ENCODE measurements at places on chromosomes 1 and 21.

GRCh38 chr1:71780681-71781080 lies 501.7 kb downstream of the NEGR1 start:
- no peaks in the 10 kb centered on the region for H3K4me1 ChIP-seq
- no peak overlapping the region for H3K27ac ChIP-seq
- DNase-seq, result no peak
- no peaks in the 10 kb centered on the region for H3K36me3 ChIP-seq
- no peak overlapping the region for H3K4me3 ChIP-seq
- no peaks in the 10 kb centered on the region for H3K27me3 ChIP-seq

GRCh38 chr1:107877745-107878144 lies 87.2 kb downstream of the VAV3 start:
- H3K27me3 ChIP-seq, result peaks cover 2% of the 10 kb centered on the region
- no peaks in the 10 kb centered on the region for H3K36me3 ChIP-seq
- no peak overlapping the region for H3K4me3 ChIP-seq

GRCh38 chr21:33075128-33075527 lies 5.2 kb downstream of the OLIG1 start:
- peaks cover 76% of the 10 kb centered on the region for H3K27me3 ChIP-seq
- H3K4me1 ChIP-seq, result peaks cover 10% of the 10 kb centered on the region
- DNase-seq, result no peak

- H3K4me3 ChIP-seq, result no peak overlapping the region
- no peak overlapping the region for H3K27ac ChIP-seq
- no peaks in the 10 kb centered on the region for H3K36me3 ChIP-seq
- no peak for DNase-seq
- H3K4me1 ChIP-seq, result no peaks in the 10 kb centered on the region
These were observed 80.3 kb downstream of the NME7 start for GRCh38 chr1:169287280-169287679.

- no peaks in the 10 kb centered on the region for H3K36me3 ChIP-seq
- H3K4me1 ChIP-seq, result peaks cover 51% of the 10 kb centered on the region
- H3K27me3 ChIP-seq, result no peaks in the 10 kb centered on the region
- H3K27ac ChIP-seq, result no peak within 1 kb of the TSS
- DNase-seq, result no peak
- peak within 1 kb of the TSS; percentile 54 for H3K4me3 ChIP-seq
These were observed at the start of gene CSMD2 for GRCh38 chr1:34164771-34165391. TSS of gene CSMD2 (minus strand) at chr1:34165230. CDS start at chr1:34165097, 133 bp downstream.

GRCh38 chr1:225888289-225888897 lies 553 bp downstream of the LEFTY1 start:
- no peak for DNase-seq
- H3K27me3 ChIP-seq, result no peaks in the 10 kb centered on the region
- H3K27ac ChIP-seq, result no peak overlapping the region
- no peaks in the 10 kb centered on the region for H3K4me1 ChIP-seq

DNA sequence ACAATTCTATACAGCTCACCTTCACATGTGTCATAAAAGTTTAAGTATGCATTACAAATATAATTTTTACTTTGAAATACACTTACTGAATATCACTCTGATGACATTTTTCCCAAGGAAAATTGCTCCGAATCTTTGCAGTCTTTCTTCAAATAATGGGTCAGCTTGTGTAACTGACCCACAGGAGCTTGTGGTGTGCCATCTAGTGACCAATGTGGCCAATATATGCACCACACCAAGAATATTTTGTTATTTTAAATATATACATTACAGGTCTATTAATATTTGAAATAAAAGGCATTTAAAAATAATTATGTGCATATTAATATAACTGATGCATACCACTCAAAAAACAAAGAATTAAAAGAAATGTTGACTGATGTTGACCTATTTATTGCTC lies 271.4 kb downstream of the TBX15 start:
- no peaks in the 10 kb centered on the region for H3K27me3 ChIP-seq
- no peak for DNase-seq
- H3K36me3 ChIP-seq, result no peaks in the 10 kb centered on the region
- no peak overlapping the region for H3K4me3 ChIP-seq
- H3K4me1 ChIP-seq, result no peaks in the 10 kb centered on the region

- no peak overlapping the region for H3K4me3 ChIP-seq
- H3K36me3 ChIP-seq, result no peaks in the 10 kb centered on the region
- H3K4me1 ChIP-seq, result no peaks in the 10 kb centered on the region
- no peak overlapping the region for H3K27ac ChIP-seq
- no peak for DNase-seq
- H3K27me3 ChIP-seq, result no peaks in the 10 kb centered on the region
These were observed 25.3 kb downstream of the BRINP3 start for GRCh38 chr1:190452272-190452848.

DNA sequence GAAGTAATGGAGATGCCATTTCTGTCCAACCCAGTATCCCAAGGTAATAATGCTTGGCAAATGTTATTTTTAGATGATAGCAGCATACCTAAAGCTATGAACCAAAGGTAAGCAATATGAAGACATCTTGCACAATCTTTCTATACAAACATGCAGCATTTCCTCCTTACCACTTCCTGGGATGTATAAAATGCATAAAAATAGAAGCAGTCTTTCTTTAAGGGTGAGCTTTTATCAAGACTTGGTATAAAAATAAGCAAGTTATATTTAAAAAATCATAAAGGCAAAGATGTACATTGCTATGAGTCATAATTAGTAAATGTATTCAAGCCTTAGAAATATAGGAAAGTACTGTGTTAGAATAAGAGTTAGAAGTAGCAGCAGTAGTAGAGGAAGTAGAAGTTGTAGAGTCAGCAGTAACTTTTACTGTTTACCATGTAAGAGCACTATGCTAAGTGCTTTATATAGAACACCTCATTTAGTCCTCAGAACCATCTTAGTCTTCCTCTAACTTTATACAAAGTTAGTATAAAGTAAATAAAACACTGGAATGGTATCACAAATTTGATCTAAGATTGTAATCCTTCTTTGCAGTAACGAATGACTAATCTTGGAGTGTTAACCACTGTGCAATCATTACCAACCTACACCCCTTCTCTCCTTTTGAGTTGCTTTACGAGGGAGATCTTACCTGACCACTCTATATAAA lies 371.3 kb downstream of the VAV3 start:
- no peaks in the 10 kb centered on the region for H3K4me1 ChIP-seq
- no peak for DNase-seq
- no peak overlapping the region for H3K4me3 ChIP-seq
- no peak overlapping the region for H3K27ac ChIP-seq
- H3K27me3 ChIP-seq, result no peaks in the 10 kb centered on the region

- no peak for DNase-seq
- peak overlapping the region; percentile 70 for H3K27ac ChIP-seq
- peaks cover 10% of the 10 kb centered on the region for H3K36me3 ChIP-seq
These were observed 11.8 kb downstream of the TPM3 start for GRCh38 chr1:154179946-154180687.

GRCh38 chr1:85734931-85735330 lies 26.7 kb upstream of the ZNHIT6 start:
- H3K4me1 ChIP-seq, result no peaks in the 10 kb centered on the region
- DNase-seq, result no peak
- no peaks in the 10 kb centered on the region for H3K36me3 ChIP-seq
- H3K27me3 ChIP-seq, result no peaks in the 10 kb centered on the region
- H3K4me3 ChIP-seq, result no peak overlapping the region

- H3K4me3 ChIP-seq, result no peak overlapping the region
- peak overlapping the region; percentile 93 for H3K27ac ChIP-seq
- H3K36me3 ChIP-seq, result no peaks in the 10 kb centered on the region
- no peak for DNase-seq
These were observed 2.7 kb downstream of the TMEM200B start for GRCh38 chr1:29120947-29121485.

DNA sequence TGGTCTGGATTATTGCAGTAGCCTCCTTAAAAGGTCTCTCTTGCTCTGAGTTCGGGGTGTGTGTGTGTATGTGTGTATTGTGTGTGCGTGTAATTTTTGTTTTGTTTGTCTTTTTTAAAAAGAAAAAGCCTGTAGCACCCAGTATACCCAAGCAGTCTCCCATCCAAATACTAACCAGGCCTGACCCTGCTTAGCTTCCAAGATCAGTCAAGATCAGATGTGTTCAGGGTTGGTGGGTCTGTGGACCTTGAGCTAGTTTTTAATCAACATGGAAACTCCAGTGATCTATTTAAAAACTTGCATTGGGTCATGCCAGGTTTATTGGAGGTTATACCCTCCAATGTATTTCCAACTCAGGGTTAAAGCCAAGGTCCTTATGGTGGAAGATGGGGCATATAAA lies 40.3 kb downstream of the FNBP1L start:
- no peaks in the 10 kb centered on the region for H3K27me3 ChIP-seq
- no peaks in the 10 kb centered on the region for H3K4me1 ChIP-seq
- H3K4me3 ChIP-seq, result no peak overlapping the region
- H3K36me3 ChIP-seq, result no peaks in the 10 kb centered on the region
- H3K27ac ChIP-seq, result no peak overlapping the region

DNA sequence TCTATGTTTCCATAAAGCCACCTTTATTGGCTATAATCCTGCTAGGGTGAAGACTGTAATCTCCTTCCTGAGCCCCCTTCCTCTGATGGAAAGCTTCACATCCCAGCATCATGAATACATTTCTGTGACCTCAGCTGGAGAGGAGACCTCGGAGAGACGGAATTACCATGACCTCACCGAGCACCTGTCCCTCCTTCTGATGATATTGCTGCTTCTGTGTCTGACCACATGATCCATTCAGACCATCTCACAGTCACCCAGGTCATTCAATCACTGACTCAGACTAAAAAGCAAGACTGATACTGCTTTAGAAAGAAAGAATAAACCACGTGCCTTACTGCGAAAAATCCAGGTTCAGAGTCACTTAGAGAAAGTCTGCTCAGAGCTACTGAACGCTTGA lies 8.8 kb downstream of the KCND3 start:
- no peaks in the 10 kb centered on the region for H3K27me3 ChIP-seq
- no peaks in the 10 kb centered on the region for H3K4me1 ChIP-seq
- H3K4me3 ChIP-seq, result no peak overlapping the region
- no peaks in the 10 kb centered on the region for H3K36me3 ChIP-seq
- no peak overlapping the region for H3K27ac ChIP-seq

GRCh38 chr21:39353295-39353694 lies 4.4 kb upstream of the HMGN1 start:
- H3K27ac ChIP-seq, result no peak overlapping the region
- no peaks in the 10 kb centered on the region for H3K27me3 ChIP-seq
- H3K4me1 ChIP-seq, result no peaks in the 10 kb centered on the region
- H3K4me3 ChIP-seq, result no peak overlapping the region

DNA sequence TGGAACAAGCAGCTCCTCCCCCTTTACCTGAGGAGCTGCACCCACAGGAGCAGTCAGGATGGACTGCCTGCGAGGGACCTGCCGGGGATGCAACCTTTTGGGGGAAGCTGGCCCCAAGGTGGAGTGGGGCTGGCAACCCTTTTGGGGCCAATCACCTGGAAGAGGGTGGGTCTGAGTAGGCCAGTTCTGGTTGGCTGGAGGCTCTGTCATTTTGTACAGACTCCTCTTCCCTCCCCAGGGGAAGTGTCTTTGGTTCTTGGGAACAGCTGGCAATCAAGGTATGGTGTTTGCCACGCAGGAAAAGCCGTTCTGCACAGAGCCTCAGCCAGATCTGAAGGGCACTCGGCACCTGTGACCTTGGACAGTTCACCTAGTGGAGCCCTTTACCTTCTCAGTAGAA lies 280 bp upstream of the A3GALT2 start:
- DNase-seq, result no peak
- H3K4me1 ChIP-seq, result no peaks in the 10 kb centered on the region
- no peak overlapping the region for H3K27ac ChIP-seq
- no peaks in the 10 kb centered on the region for H3K27me3 ChIP-seq

All from tibial nerve (tissue), 4 donors.